Vagina (tissue), 2 donors: ENCODE measurements at places on chromosomes 2 and 18. TPM values are rescaled to one million over a fixed set of nuclear protein-coding genes. Genes with fewer than 3 reads are reported as not detected.

DNA sequence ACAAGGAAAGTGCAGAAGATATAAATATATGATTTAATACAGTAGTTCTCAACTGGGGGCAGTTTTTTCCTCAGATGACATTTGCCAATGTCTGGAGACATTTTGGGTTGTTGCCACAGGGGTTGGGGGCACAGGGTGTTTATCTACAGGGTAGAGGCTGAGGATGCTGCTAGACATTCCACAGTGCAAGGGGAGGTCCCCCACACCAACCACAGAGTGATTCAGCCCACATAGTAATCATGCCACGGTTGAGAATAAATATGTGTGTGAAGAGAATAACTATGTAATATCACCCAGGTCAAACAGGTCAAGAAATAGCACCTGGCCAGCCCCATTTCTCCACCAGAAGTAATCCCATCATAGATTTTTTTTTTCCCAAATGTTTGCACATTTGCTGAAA lies 17.9 kb downstream of the DYSF start:
- DNase-seq: no peak

Gene B3GNT7
- 7.1 TPM for total RNA-seq

DNA sequence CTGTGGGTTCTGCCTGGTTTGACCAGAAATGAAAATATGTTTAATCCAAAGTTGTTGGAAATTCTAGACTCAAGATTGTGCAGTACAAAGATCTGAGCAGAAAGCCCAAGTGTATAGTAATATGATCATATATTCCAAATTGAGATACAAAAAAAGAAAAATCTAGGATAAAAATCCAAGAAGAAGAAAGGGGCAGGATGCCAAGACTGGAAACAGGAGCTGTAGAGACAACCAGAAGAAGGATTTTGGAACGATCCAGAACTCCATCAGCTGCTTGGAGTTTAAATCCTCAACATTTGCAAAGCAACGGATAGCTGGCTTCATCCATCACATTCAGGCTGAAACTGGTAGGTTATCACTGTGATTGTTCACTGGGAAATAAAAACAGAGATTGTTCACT lies 333.6 kb upstream of the UBE2E3 start:
- DNase-seq: no peak

DNA sequence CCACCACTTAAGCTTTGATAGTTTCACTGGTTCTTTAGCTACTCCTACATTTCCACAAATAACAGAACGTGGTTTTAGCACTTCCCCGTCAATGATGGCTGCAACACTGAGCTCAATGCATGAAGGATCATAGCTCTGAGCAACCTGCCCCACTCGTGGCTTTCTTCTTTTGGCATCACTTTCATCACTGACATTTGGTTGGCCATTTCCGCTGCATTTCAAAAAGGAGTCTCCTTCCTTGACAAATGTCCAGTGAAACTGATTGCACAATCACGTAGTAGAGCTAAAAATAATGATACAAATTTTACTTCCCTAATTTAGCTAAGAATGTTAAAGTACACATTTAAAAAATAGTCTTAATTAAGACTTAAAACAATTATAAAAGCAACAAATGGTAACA lies 205.2 kb upstream of the HDAC4 start:
- no peak for DNase-seq

- no peak for DNase-seq
Measured at GRCh38 chr2:24899361-24899910, 20.6 kb downstream of the ADCY3 start.

- no peak for DNase-seq
Measured at GRCh38 chr2:157257312-157258252, at the start of gene GALNT5. Gene GALNT5 (plus strand): TSS chr2:157257705. CDS start chr2:157258083, 378 bp downstream.

Gene RNF152
- total RNA-seq: 45.7 TPM
